IMR-90 (cell line): ENCODE measurements at places on chromosomes 16 and 17. TPM values are rescaled to one million over a fixed set of nuclear protein-coding genes. Genes with fewer than 3 reads are reported as not detected.

GRCh38 chr17:12046786-12047185 lies 26.1 kb downstream of the MAP2K4 start:
- no peak for DNase-seq
- no peak overlapping the region for H3K27ac ChIP-seq
- H3K36me3 ChIP-seq: no peaks in the 10 kb centered on the region; the same call in 1 of the 2 replicates
- no peaks in the 10 kb centered on the region for H3K27me3 ChIP-seq

GRCh38 chr16:11094857-11095565 lies 150.6 kb downstream of the CLEC16A start:
- peaks cover 42% of the 10 kb centered on the region for H3K4me1 ChIP-seq
- H3K36me3 ChIP-seq: no peaks in the 10 kb centered on the region
- H3K27me3 ChIP-seq: no peaks in the 10 kb centered on the region
- H3K4me3 ChIP-seq: no peak overlapping the region
- no peak for DNase-seq
- H3K27ac ChIP-seq: peak overlapping the region; percentile 73; the same call in 1 of the 2 replicates

- DNase-seq: peak; percentile 98
- no peaks in the 10 kb centered on the region for H3K36me3 ChIP-seq
- no peak overlapping the region for H3K4me3 ChIP-seq
- H3K27me3 ChIP-seq: no peaks in the 10 kb centered on the region
- peak overlapping the region; percentile 97 for H3K27ac ChIP-seq
Observed at GRCh38 chr17:29240968-29241963, 5.4 kb upstream of the CRYBA1 start.

GRCh38 chr17:42060231-42060630 lies 9.8 kb upstream of the C17orf113 start:
- no peaks in the 10 kb centered on the region for H3K36me3 ChIP-seq
- H3K4me3 ChIP-seq: no peak overlapping the region
- H3K27me3 ChIP-seq: peaks cover 52% of the 10 kb centered on the region
- H3K27ac ChIP-seq: no peak overlapping the region
- no peaks in the 10 kb centered on the region for H3K4me1 ChIP-seq

DNA sequence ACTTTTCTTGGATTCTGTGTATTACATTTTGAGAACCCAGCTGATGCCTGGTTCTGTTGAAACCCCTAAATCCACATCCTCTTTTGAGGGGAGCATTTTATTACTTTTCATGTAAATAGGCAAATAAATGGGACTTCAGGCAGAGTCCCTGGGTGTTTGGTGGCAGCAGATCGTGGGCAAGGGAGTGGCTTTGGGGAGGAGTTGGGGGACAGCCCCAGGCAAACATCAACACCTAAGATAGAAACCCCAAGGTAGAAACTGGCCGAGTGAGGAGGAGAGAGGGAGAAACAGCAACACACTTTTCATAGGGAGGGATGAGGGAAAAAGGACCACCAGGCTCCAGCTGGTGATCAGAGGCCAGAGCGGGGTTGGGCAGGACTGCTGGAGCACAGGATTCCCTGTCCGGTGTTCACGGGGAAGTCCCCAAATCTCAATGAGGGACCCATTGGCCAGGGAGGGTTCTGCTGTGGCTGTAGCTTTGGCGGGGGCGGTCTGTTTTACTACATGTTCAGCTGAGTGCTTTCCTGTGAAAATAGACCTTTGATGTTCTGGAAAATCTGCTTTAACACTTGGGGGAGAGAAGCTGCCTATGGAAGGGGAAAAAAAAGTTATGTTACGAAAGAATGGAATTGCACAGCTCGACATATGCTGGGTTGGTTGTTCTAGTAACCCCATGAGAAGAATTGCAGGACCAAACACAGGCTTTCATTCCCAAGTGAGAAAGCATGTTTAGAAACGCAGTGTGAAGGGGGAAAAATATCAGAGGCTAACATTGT lies 46.6 kb downstream of the MSI2 start:
- H3K36me3 ChIP-seq: peaks cover 5% of the 10 kb centered on the region; the same call in 1 of the 2 replicates
- no peaks in the 10 kb centered on the region for H3K4me1 ChIP-seq
- H3K27me3 ChIP-seq: no peaks in the 10 kb centered on the region
- H3K27ac ChIP-seq: no peak overlapping the region
- DNase-seq: no peak

GRCh38 chr17:38748149-38748891 lies at the start of gene PCGF2:
PCGF2 (minus strand) TSS chr17:38748336; CDS start chr17:38740402, 7,934 bp downstream.
- H3K27ac ChIP-seq: peak within 1 kb of the TSS; percentile 94
- no peaks in the 10 kb centered on the region for H3K36me3 ChIP-seq
- DNase-seq: peak; percentile 89
- H3K4me3 ChIP-seq: peak within 1 kb of the TSS; percentile 91
- no peaks in the 10 kb centered on the region for H3K27me3 ChIP-seq

GRCh38 chr17:11391134-11391533 lies 150.1 kb downstream of the SHISA6 start:
- no peak overlapping the region for H3K27ac ChIP-seq
- DNase-seq: no peak
- H3K27me3 ChIP-seq: no peaks in the 10 kb centered on the region
- no peaks in the 10 kb centered on the region for H3K36me3 ChIP-seq

- no peak overlapping the region for H3K27ac ChIP-seq
- H3K27me3 ChIP-seq: no peaks in the 10 kb centered on the region
- peaks cover 23% of the 10 kb centered on the region for H3K4me1 ChIP-seq
- no peak for DNase-seq
- H3K36me3 ChIP-seq: peaks cover 4% of the 10 kb centered on the region; the same call in 1 of the 2 replicates
Observed at GRCh38 chr16:85574672-85575475, 38.2 kb upstream of the GSE1 start.

DNA sequence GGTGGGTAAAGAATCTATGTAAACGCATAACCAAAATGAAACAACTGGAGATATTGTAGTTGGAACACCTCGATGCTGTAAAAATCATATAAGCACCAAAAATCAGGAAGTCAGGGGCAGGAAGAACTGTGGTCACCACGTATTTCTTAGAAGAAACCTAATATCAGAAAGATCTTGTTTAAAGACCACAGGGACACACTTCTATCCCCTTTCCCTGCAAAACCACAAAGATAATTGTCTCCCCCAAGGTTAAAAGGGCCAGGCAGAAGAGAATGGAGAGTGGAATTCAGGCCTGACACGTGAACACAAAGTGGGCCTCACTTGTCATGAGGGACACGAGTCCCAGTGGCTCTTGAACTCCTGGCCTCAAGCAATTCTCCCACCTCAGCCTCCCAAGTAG lies 68.1 kb downstream of the GSG1L start:
- DNase-seq: no peak
- H3K36me3 ChIP-seq: no peaks in the 10 kb centered on the region
- H3K4me3 ChIP-seq: no peak overlapping the region
- H3K27me3 ChIP-seq: no peaks in the 10 kb centered on the region
- H3K27ac ChIP-seq: no peak overlapping the region

- no peaks in the 10 kb centered on the region for H3K27me3 ChIP-seq
- peaks cover 3% of the 10 kb centered on the region for H3K4me1 ChIP-seq
- peaks cover 2% of the 10 kb centered on the region; the same call in 1 of the 2 replicates for H3K36me3 ChIP-seq
Observed at GRCh38 chr17:47949946-47950345, 7.7 kb downstream of the PRR15L start.

GRCh38 chr17:80546267-80546666 lies 1.6 kb downstream of the RPTOR start:
- H3K4me1 ChIP-seq: peaks cover 6% of the 10 kb centered on the region
- DNase-seq: no peak
- no peak overlapping the region; the same call in 1 of the 2 replicates for H3K4me3 ChIP-seq

DNA sequence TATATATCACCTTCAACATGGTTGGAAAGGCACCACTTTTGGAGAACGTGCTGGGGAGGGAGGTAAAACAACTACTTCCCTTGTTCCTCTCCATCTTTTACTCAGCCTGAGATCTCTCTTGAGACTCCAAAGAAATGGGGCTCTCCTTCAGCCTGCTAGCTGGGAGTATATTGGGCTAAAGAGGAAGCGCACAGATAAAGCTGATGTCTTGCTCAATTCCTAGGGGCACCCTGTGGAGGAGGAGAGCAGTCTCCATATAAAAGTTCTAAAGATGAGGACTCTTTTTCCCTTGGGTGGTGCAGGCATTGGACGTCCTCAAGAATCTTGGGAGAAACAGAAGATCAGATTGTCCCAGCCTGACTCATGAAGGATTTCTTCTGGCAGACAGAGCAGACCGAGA lies 4.6 kb upstream of the ETV4 start:
- no peak overlapping the region for H3K4me3 ChIP-seq
- DNase-seq: no peak
- H3K27ac ChIP-seq: no peak overlapping the region
- H3K36me3 ChIP-seq: no peaks in the 10 kb centered on the region

- no peak overlapping the region for H3K4me3 ChIP-seq
- H3K4me1 ChIP-seq: no peaks in the 10 kb centered on the region
- DNase-seq: no peak
- H3K27me3 ChIP-seq: peaks cover 39% of the 10 kb centered on the region
Observed at GRCh38 chr17:29061036-29061435, 18.1 kb downstream of the PIPOX start.

DNA sequence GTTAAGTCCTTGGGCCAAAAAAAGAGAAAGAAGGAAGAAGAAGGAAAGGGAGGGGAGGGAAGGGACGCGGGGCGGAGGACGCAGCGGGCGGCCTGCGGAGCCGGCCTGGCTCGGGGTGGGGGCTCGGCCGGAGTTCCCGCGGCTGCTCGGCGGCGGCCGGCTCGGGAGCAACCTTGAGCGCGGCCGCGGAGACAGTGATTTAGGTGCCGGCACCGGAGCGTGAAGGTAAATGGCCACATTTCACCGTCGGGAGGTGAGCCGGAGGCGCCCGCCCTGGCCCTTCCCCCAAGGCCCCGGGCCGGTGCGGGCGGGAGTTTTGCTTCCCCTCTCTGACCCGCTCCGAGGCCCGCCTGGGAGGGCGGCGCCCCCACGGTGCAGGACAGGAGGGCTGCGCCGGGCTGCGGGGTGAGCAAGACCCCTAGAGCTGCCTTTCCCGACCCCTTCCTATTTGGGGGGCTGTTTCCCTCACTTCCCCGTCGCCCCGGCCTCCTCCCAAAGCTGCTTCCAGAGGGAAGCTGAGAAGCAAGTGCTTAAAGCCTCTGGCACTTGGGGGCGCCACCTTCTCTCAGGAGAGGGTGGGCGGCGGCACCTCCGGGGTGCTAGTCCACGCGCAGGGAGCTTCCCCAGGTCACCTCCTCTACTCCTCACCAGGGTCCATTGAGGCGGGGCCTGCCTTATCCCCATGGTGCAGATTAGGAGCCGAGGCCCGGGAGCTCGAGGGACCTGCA lies 56.5 kb downstream of the MRM1 start:
- no peak overlapping the region for H3K27ac ChIP-seq
- peaks cover 73% of the 10 kb centered on the region for H3K27me3 ChIP-seq
- H3K4me3 ChIP-seq: no peak overlapping the region
- DNase-seq: no peak

DNA sequence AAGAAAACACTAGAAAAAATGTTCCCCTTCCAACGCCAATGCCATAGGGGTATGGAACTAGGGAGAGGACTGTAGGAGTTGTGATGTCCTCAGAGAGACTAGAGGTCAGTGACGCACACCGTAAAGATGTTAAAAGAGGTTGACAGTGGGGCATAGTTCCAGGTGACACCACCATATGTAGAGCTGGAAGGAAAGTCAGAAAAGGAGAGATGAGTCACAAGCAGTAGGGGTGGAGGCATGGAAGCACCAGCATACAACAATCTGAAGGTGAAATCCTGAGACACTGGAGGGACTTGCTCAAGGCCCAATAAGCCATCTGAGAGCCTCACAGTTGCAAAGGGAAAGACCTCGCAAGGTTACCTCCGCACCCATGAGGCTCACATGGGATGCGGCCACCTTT lies 76.0 kb downstream of the ZNF18 start:
- no peak overlapping the region for H3K4me3 ChIP-seq
- no peaks in the 10 kb centered on the region for H3K4me1 ChIP-seq
- H3K27me3 ChIP-seq: no peaks in the 10 kb centered on the region
- DNase-seq: no peak
- H3K36me3 ChIP-seq: no peaks in the 10 kb centered on the region

DNA sequence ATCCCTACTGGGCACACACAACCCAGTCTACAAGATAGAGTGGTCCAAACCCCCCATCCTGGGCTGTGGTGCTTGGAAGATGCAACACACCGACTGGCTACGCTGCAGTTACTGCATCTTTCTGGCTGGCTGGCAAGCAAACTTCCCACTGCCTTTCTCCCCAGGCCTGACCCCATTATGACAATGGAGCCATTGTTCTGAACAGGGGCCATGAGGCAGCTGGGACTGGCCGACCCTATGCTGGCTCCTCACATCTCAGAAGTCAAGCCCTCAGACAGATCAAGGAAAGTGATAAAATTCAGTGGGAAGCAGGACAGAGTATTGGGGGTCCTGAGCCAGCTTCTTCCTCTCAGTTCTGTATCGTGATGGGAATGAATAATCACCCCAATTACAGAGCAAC lies 364.1 kb upstream of the ASIC2 start:
- H3K27me3 ChIP-seq: no peaks in the 10 kb centered on the region
- no peak overlapping the region for H3K27ac ChIP-seq
- no peaks in the 10 kb centered on the region for H3K36me3 ChIP-seq
- H3K4me1 ChIP-seq: no peaks in the 10 kb centered on the region
- H3K4me3 ChIP-seq: no peak overlapping the region
- no peak for DNase-seq

- no peak overlapping the region for H3K4me3 ChIP-seq
- DNase-seq: no peak
- peaks cover 6% of the 10 kb centered on the region for H3K4me1 ChIP-seq
- 0 out of 2 replicates have a peak, but pooled peaks cover 1% of the 10 kb centered on the region for H3K36me3 ChIP-seq
- no peaks in the 10 kb centered on the region for H3K27me3 ChIP-seq
- no peak overlapping the region for H3K27ac ChIP-seq
Observed at GRCh38 chr17:63735691-63736090, 5.9 kb downstream of the STRADA start.

- H3K36me3 ChIP-seq: no peaks in the 10 kb centered on the region
- no peaks in the 10 kb centered on the region for H3K4me1 ChIP-seq
- no peak overlapping the region for H3K27ac ChIP-seq
- peaks cover 26% of the 10 kb centered on the region for H3K27me3 ChIP-seq
Observed at GRCh38 chr16:49581630-49582298, 208.2 kb downstream of the C16orf78 start.

- H3K4me1 ChIP-seq: no peaks in the 10 kb centered on the region
- peaks cover 23% of the 10 kb centered on the region for H3K36me3 ChIP-seq
- H3K27ac ChIP-seq: no peak overlapping the region
Observed at GRCh38 chr17:51000835-51001638, 119.6 kb downstream of the SPAG9 start.

- H3K4me3 ChIP-seq: no peak overlapping the region
- H3K36me3 ChIP-seq: no peaks in the 10 kb centered on the region
- H3K27me3 ChIP-seq: peaks cover 2% of the 10 kb centered on the region; the same call in 1 of the 2 replicates
- H3K4me1 ChIP-seq: peaks cover 6% of the 10 kb centered on the region; the same call in 1 of the 2 replicates
Observed at GRCh38 chr16:8972843-8973586, 9.3 kb upstream of the USP7 start.

DNA sequence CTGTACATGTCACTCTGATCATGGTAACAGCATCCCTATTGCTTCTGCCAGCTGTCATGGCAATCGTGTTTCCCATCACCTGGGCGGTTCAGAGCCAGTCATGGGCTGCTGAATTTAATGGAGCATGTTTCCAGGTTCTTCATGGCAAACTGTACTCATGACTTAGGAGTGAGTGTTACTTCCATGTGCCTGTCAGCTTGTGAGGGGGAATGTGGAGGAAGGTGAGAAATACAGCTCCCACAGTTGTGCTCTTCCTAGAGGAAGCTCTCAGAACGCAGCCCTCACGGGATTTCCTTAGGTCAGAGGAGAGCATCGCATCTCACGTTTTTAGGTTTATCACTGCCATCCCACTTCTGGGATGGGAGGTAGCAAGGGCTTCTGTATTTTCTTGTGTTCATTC lies 28.0 kb upstream of the ARHGAP23 start:
- no peaks in the 10 kb centered on the region for H3K27me3 ChIP-seq
- no peak for DNase-seq
- H3K27ac ChIP-seq: no peak overlapping the region

Gene ABR
- polyA plus RNA-seq: 79.7 and 111 TPM in 2 replicates

Gene CA7
- polyA plus RNA-seq: not detected in 2 replicates

Gene MYO15A
- 0.49 and 1.1 TPM in 2 replicates for polyA plus RNA-seq

Gene PRRT2
- polyA plus RNA-seq: 10.5 and 10.7 TPM in 2 replicates

Gene KRTAP3-2
- polyA plus RNA-seq: not detected in 2 replicates

Gene PRSS36
- polyA plus RNA-seq: 0.55 and 0.72 TPM in 2 replicates

Gene ALOX12
- 0.03 TPM in 1 of 2 replicates, not detected in the other for polyA plus RNA-seq

Gene OR1D2
- not detected in 2 replicates for polyA plus RNA-seq

Gene KRTAP1-5
- 27.0 and 35.9 TPM in 2 replicates for polyA plus RNA-seq
